ENCODE measurements at places on chromosomes 7 and 10.

DNA sequence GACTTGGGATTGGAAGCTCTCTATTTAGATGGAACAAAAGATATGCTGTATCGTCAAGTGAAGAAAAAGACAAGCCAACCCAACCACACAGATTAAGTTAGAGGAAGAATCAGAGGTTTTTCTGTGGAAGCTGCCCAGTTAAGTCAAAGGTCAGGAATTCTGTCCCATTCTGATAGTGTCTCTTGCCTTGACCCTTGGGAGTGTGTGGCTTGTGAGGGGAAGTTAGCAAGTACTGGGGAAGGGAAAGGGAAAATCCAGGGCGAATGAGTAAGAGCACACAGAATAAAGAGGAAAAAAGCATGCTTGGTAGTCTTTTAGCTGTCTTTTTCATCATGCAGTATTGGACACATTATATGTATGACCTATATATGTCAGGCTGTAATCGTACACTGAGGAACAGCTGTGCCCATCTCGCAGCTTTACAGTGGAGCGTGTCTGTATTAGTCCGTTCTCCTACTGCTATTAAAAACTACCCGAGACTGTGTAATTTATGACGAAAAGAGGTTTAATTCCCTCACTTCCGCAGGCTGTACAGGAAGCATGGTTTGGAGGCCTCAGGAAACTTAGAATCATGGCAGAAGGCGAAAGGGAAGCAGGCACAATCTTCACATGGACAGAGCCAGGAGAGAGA lies 197.2 kb downstream of the GALNT17 start:
- no peak overlapping the region for H3K4me3 ChIP-seq
- H3K4me1 ChIP-seq: peaks cover 12% of the 10 kb centered on the region
- no peaks in the 10 kb centered on the region for H3K27me3 ChIP-seq

GRCh38 chr10:69901628-69902505 lies 100.2 kb downstream of the COL13A1 start:
- H3K4me1 ChIP-seq: peaks cover 5% of the 10 kb centered on the region
- H3K36me3 ChIP-seq: no peaks in the 10 kb centered on the region
- no peak overlapping the region for H3K4me3 ChIP-seq
- no peaks in the 10 kb centered on the region for H3K27me3 ChIP-seq
- DNase-seq: peak; percentile 39
- peak overlapping the region; percentile 55 for H3K27ac ChIP-seq

DNA sequence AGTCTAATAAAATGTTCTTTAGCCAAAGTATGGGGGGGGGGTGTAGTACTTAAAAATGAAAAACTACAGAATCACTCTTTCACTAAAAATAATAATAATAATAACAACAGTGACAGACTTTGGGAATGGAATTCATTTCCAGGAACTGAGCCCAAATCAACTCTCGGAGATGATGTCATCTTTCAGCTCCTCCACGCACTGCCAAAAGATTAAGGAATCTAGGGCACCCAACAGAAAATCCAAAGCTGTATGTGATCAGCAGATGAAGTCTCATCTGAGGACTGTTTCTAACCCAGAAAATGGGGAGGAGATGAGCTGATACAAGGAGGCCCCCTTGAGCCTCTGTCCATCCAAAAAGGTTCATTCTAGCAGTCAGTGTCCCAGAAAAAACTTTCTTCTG lies 54.5 kb downstream of the GRB10 start:
- peaks cover 35% of the 10 kb centered on the region for H3K4me1 ChIP-seq
- no peaks in the 10 kb centered on the region for H3K36me3 ChIP-seq
- DNase-seq: no peak

GRCh38 chr7:95550546-95550945 lies 45.8 kb downstream of the PDK4 start:
- no peaks in the 10 kb centered on the region for H3K36me3 ChIP-seq
- H3K27ac ChIP-seq: peak overlapping the region; percentile 90
- peaks cover 65% of the 10 kb centered on the region for H3K4me1 ChIP-seq
- DNase-seq: peak; percentile 33
- no peak overlapping the region for H3K4me3 ChIP-seq
- no peaks in the 10 kb centered on the region for H3K27me3 ChIP-seq

DNA sequence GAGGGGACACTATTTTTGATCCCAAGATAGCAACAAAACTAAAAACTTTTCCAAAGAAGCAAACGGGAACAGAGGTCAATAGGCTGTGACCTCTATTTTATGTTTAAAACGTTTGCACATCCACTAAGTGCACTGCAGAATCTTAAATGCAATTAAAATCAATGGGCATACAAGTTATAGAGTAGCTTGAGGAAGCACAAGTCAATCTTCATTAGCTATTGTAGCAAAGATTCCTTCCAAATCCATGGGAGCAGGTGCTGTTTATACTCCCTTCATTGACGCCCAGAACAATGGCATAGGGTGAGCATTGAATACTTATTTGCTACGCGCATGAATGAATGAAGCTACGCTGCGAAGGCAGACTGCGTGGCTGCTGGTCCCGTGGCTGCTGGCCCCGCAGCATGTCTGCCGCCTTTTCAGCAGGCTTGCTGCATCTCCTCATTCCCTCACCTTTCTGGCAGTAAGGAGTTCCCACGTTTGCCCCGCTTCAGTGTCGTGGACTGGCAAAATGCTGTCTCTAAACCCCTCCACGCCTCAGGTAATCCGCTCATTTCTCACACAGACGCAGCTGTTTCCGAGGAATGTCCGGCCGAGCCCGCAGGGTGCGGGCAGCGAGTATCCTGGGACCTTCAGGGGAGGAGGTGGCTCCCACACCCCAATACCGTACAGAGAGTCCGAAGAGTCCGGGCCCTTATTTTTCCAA lies 754 bp upstream of the PHYHIPL start:
- H3K4me3 ChIP-seq: peak overlapping the region; percentile 50
- H3K36me3 ChIP-seq: no peaks in the 10 kb centered on the region

- DNase-seq: no peak
- no peaks in the 10 kb centered on the region for H3K4me1 ChIP-seq
- H3K27me3 ChIP-seq: no peaks in the 10 kb centered on the region
- H3K27ac ChIP-seq: no peak overlapping the region
- no peaks in the 10 kb centered on the region for H3K36me3 ChIP-seq
- H3K4me3 ChIP-seq: no peak overlapping the region
Measured at GRCh38 chr7:104341546-104341945, 13.1 kb downstream of the LHFPL3 start.

- no peak for DNase-seq
- H3K4me1 ChIP-seq: no peaks in the 10 kb centered on the region
- H3K36me3 ChIP-seq: no peaks in the 10 kb centered on the region
- H3K4me3 ChIP-seq: no peak overlapping the region
- H3K27ac ChIP-seq: no peak overlapping the region
Measured at GRCh38 chr10:60443346-60443745, 53.7 kb upstream of the ANK3 start.

GRCh38 chr10:44462338-44462914 lies 77.5 kb upstream of the CXCL12 start:
- DNase-seq: no peak
- no peaks in the 10 kb centered on the region for H3K27me3 ChIP-seq
- no peak overlapping the region for H3K27ac ChIP-seq
- no peak overlapping the region for H3K4me3 ChIP-seq
- no peaks in the 10 kb centered on the region for H3K4me1 ChIP-seq
- no peaks in the 10 kb centered on the region for H3K36me3 ChIP-seq

GRCh38 chr7:67535241-67535989 lies 538.8 kb downstream of the TYW1 start:
- DNase-seq: no peak

DNA sequence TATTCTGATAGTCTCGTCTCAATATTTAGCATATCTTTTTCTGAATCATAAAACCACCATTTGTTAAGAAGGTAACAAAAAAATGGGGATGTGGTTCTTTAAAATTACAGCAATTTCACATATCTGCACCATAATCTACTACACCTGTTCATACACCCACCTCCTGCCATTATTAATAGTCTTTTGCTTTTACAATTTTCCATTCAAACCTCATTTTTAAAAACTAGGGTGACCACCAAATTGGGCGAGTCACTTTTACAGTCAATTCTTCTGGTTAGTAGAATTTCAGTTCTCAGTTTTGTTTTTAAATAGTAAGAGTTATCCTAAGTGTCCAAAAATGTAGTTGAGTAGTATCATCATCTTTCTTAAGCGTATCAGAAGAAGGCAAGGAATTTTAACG lies 48.4 kb upstream of the GSAP start:
- H3K4me1 ChIP-seq: no peaks in the 10 kb centered on the region
- no peak for DNase-seq
- no peak overlapping the region for H3K4me3 ChIP-seq
- no peak overlapping the region for H3K27ac ChIP-seq
- no peaks in the 10 kb centered on the region for H3K36me3 ChIP-seq

GRCh38 chr7:50413561-50413960 lies 36.6 kb downstream of the FIGNL1 start:
- no peak overlapping the region for H3K27ac ChIP-seq
- H3K4me1 ChIP-seq: peaks cover 5% of the 10 kb centered on the region
- no peak overlapping the region for H3K4me3 ChIP-seq
- DNase-seq: no peak
- H3K36me3 ChIP-seq: no peaks in the 10 kb centered on the region

GRCh38 chr10:46518028-46518725 lies 38.3 kb downstream of the GPRIN2 start:
- DNase-seq: no peak
- no peak overlapping the region for H3K27ac ChIP-seq
- H3K27me3 ChIP-seq: no peaks in the 10 kb centered on the region
- H3K4me1 ChIP-seq: no peaks in the 10 kb centered on the region
- no peaks in the 10 kb centered on the region for H3K36me3 ChIP-seq
- H3K4me3 ChIP-seq: no peak overlapping the region

GRCh38 chr10:53597835-53598251 lies 825.3 kb upstream of the MBL2 start:
- no peaks in the 10 kb centered on the region for H3K4me1 ChIP-seq
- no peak overlapping the region for H3K27ac ChIP-seq
- H3K36me3 ChIP-seq: no peaks in the 10 kb centered on the region
- H3K4me3 ChIP-seq: no peak overlapping the region

GRCh38 chr10:132564249-132564605 lies 26.6 kb downstream of the INPP5A start:
- no peaks in the 10 kb centered on the region for H3K36me3 ChIP-seq
- H3K27me3 ChIP-seq: no peaks in the 10 kb centered on the region
- DNase-seq: no peak
- H3K4me3 ChIP-seq: no peak overlapping the region
